Bronchus fibroblast of lung (primary cell): ENCODE measurements at places on chromosomes 11 and 22. TPM values are rescaled to one million over a fixed set of nuclear protein-coding genes. Genes with fewer than 3 reads are reported as not detected.

APOL2 gene
- total RNA-seq: 11.9 and 13.4 TPM in 2 replicates

NCR3LG1 gene
- 4.2 and 5.6 TPM in 2 replicates for total RNA-seq

CASP5 gene
- total RNA-seq: not detected in 2 replicates

SOX6 gene
- total RNA-seq: 0.59 and 0.67 TPM in 2 replicates

LMNTD2 gene
- total RNA-seq: 0.59 and 0.84 TPM in 2 replicates
